NCI-H460 (cell line): ENCODE measurements at places on chromosomes 4 and X.

DNA sequence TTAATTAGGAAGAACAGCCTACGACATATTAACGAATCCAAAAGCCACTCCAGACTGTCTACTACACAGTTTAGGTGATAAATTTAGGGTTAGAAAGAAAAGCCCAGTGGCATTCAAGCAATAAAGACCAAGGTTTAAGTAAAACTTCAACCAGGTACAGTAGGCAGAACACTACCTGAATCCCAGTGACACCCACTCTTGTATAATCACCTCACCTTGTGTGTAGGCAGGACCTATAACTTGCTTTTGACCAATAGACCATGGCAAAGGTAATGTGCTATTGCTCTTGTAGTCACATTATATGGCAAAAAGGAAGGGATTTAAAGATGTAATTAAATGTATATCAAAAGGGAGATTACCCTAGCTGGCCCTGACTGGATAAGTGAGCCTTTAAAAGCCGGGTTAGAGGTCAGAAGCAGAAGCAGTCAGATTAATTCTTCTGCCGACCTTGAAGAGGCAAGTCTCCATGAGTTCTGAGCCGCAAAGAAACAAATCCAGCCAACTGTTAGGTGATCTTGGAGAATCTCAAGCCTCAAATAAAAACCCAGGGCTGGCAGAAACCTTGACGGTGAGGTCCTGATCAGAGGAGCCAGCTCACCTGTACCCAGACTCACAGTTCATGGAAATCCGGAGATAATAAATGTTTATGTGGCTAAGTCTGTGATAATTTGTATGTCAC is 8.8 kb downstream of the FSTL5 start:
- DNase-seq, result no peak

DNA sequence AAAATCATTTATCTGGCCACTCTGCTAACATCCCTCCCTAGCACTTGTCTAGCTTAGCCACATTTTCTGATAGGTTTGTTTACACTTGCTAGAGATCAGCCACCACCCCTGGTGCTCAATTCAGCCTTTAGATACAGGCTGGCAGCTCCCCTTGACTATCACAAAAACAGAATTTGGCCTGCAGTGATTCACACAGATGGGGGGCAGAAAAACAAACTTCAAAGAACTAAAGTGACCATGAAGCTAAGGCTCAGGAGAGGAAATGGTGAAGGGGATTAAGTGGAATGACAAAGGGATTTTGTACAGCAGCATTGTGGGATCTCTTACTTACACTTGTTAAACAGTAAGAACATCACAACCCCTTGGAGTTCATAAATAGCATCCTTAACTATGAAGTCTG is 1718.0 kb upstream of the PCDH7 start:
- DNase-seq, result no peak

- no peak for DNase-seq
Measured at GRCh38 chr4:56129431-56129861, 180.7 kb downstream of the CEP135 start.

DNA sequence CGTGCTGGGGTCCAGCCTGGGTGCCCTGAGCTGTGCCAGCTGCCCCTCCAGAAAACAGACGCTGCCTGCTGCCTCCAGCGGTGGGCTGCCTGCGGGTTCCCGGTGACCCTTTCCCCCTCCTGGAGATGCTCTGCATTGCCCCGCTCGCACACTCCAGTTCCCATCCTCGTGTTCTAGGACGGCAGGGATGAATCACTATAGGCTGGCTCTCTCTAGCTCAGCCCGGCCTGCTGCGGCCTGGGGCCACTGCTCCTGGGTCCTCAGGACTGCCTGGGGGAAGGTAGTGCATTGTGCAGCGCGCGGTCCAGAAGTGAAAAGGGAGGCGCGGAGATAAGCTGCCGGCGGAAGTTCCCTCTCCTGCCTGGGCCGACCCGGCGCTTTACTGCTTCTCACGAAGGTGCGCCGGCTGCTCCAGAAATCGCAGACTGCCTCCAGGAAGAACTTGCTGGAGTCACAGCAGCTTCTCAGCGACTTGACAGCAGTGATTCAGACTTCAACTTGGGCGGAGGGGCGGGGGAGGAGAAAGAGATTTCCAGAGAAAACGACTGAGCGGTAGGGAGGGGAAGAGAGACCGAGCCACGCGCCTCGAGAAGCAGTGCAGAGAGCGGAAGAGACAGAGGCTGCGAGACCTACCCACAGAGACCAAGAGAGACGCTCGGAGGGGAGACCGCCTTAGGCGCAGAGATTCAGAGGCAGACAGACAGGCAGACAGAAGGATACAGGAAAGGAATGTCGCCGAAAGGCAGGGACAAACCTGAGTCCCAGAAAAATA is 6.7 kb upstream of the MSX1 start:
- DNase-seq, result no peak

DNA sequence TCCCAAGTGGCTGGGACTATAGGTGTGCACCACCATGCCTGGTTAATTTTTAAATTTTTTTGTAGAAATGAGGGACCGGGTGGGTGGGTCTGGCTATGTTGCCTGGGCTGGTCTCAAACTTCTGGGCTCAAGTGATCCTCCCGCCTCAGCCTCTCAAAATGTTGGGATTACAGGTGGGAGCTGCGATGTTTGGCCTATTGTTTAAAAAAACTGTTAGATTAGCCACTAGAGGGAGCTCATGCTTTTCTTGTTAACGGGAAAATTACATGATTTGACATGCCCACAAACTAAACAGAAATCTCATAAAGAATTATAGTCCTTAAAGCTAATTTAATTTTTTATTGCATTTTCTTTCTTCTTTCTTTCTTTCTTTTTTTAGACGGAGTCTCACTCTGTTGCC is 5.0 kb upstream of the SDAD1 start:
- peak; percentile 43 for DNase-seq

DNA sequence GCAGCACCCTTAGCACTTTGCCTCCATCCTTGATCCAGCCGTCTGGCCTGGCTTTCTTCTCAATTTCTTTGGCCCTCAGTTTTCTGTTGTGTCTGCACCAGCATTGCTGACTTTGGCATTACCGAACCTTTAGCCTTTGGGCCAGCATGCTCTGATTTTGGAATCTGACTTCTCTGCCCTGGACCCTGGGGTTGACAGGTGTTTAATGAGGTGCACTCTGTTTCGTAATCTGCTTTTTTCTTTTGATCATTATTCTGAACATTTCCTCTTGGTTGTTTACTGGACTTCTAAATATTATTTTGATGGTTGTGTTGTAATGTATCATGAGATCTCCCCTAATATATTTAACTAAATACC is 71.5 kb upstream of the ENPP6 start:
- DNase-seq, result no peak

DNA sequence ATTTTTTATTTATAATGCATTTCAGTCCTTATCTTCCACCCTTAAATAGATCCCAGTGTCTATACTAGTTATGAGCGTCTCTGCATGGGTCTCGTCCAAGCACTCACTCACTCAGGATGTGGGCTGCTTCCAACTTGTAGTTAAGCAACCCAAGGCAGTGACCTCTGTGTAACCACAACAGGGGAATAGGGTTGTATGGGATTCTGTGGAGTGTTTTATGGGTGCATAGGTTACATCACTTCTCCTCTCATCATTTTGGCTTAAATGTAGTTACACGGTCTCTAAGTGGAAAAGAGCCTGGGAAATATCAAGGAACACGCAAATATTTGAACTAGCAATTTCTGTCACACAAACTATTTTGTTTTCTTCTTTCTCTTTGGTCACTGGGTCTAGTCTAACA is 931.0 kb downstream of the STIM2 start:
- DNase-seq, result no peak

DNA sequence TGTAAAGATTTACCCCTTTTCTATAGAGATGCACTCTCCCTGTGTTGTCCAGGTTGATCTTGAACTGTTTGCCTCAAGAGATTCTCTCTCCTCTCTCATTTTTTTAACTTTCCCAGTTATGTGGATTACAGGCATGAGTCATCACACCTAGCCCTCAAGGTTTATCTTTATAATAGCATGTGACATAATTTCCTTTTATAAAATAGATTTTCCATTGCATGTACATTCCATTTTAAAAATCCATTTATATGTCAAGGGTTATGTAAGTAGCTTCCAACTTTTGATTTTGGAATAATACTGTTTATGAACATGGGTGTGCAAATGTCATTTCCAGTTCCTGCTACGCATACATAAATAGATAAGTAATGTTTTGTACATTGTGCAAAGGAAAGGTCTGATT is 20.6 kb downstream of the ZNF721 start:
- DNase-seq, result no peak
